ENCODE measurements at places on chromosomes 12 and 14.

GRCh38 chr12:126198516-126198915, 1133.3 kb downstream of the AACS start:
- DNase-seq, result no peak

- DNase-seq, result no peak
Measured at GRCh38 chr12:72214163-72214562, 58.0 kb upstream of the TRHDE start.

- DNase-seq, result no peak
Measured at GRCh38 chr14:75411214-75411540, 16.6 kb upstream of the JDP2 start.

GRCh38 chr12:90234472-90234871, 525.8 kb upstream of the ATP2B1 start:
- no peak for DNase-seq

- DNase-seq, result no peak
Measured at GRCh38 chr12:123712780-123713319, 697 bp downstream of the ATP6V0A2 start.

DNA sequence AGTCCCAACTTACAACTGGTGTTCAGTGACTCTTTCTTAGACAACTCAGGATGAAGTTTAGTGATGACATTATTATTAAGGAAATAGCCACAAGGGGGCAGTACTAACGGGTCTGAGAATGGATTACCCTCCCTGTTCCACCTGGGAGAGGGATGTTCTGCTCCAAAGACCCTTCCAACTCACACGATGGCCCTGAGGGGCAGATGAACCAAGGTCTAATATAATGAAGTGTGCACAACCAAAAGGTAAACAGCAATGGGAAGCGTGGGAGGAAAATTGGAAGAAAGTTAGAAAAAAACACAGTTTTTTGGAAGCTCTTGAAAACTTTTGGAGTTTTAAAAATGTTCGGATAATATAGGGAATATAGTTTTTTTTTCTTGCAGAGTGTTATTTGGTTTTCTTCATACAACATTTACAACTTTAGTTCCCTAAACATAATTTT, 24.0 kb downstream of the FGF6 start:
- no peak for DNase-seq

- DNase-seq, result no peak
Measured at GRCh38 chr14:31261859-31262731, 54.5 kb upstream of the HECTD1 start.

DNA sequence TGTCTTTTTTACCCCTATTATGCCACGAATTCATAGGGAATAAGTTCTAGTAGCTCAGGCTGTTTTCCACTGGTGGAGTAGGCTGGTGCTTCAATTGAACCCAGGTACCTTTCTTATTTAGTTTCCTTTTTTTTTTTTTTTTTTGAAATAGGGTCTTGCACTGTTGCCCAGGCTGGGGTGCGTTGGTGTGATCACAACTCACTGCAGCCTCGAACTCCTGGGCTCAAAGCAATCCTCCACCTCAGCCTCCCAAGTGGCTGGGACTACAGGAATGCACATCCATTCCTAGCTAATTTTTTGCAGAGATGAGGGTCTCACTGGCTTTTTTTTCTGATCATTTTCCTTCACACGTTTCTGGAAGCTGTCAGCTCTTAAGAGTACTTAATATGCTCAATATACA, 2.7 kb downstream of the CREBL2 start:
- DNase-seq, result no peak

- DNase-seq, result no peak
Measured at GRCh38 chr12:100151769-100152168, 9.1 kb upstream of the BLTP3B start.

GRCh38 chr12:86666316-86666715, 410.1 kb upstream of the MGAT4C start:
- no peak for DNase-seq

DNA sequence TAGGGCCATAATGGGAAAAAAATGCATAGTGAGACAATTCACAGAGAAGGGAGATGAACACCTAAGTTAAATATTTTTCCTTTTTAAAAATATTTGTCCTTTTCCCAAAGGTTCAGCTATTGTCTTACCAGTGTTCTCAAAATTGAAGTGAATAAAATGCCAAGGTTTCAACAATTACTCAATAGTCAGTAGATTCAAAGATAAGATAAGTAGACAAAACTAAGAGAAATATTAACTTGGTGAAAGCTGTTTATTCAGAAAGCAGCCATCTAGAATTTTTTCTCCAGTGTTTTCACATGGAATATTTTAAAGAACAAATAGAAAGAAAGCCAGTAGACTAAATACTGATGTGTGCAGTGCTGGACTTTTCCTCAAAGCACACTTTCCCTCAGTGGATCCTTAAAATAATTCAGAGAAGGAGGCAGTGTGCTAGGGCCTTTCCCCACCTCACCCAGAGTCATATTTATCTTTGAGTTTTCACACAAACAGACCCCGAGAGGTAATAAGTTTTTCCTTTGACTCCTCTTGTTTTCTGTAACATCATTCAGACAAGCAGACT, 144.5 kb upstream of the PLEKHG7 start:
- no peak for DNase-seq

GRCh38 chr12:85394809-85395208, 114.8 kb downstream of the ALX1 start:
- DNase-seq, result no peak
